H9 (cell line): ENCODE measurements at places on chromosomes 11 and 22.

DNA sequence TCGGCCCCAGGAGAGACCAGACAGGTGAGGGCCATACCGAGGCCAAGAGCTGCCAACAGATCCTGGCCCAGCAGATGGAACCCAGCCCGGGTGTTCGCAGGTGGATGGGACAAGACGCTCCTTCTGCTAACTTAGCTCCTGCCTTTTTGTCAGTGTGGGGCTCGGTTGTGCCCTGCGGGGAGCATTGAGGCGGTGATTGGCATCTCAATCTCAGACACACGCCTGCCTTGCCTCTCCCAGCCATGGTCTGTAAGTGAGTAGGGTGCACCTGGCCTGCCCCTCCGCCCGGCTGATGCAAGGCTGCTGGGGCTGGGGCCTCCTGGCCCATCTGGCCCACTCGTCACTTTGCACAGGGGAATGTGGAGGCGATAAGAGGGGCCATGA lies 350.1 kb downstream of the TBC1D22A start:
- H3K4me3 ChIP-seq, result no peak overlapping the region
- H3K4me1 ChIP-seq, result no peaks in the 10 kb centered on the region; the same call in 1 of the 2 replicates
- H3K27me3 ChIP-seq, result no peaks in the 10 kb centered on the region
- peaks cover 2% of the 10 kb centered on the region; the same call in 2 of the 3 replicates for H3K36me3 ChIP-seq
- no peak for DNase-seq
- H3K27ac ChIP-seq, result no peak overlapping the region

DNA sequence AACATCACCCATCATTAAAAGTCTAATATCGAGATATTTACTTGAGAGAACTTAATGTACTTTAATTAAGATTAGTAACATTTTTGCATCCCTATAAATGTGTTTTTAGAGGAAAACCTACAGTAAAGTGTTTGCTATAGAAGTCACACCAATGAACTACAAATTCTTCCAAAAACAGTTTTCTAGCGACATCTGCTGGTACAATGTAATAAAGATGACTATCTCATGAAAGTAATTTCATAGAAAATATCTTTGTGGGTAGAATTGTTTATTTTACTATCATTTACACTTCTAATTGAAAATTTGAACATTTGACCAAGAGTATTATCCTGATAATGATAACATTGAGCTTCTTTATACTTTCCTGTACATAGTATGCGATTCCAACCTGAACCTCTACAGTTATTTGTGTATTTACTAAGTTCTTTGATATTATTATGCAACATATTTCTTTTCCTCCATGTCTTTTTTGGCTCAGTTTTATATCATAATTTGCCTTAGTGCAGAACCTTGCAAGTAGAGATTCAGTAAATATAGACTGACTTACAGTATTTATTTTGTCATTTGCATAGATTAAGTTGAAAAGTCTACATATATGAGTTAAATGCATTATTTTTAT lies 252.7 kb downstream of the TMEM135 start:
- no peaks in the 10 kb centered on the region; the same call in 1 of the 2 replicates for H3K4me1 ChIP-seq
- H3K4me3 ChIP-seq, result no peak overlapping the region
- DNase-seq, result no peak
- H3K27ac ChIP-seq, result no peak overlapping the region
- H3K36me3 ChIP-seq, result peaks cover under 1% of the 10 kb centered on the region; the same call in 2 of the 3 replicates
- H3K27me3 ChIP-seq, result no peaks in the 10 kb centered on the region

DNA sequence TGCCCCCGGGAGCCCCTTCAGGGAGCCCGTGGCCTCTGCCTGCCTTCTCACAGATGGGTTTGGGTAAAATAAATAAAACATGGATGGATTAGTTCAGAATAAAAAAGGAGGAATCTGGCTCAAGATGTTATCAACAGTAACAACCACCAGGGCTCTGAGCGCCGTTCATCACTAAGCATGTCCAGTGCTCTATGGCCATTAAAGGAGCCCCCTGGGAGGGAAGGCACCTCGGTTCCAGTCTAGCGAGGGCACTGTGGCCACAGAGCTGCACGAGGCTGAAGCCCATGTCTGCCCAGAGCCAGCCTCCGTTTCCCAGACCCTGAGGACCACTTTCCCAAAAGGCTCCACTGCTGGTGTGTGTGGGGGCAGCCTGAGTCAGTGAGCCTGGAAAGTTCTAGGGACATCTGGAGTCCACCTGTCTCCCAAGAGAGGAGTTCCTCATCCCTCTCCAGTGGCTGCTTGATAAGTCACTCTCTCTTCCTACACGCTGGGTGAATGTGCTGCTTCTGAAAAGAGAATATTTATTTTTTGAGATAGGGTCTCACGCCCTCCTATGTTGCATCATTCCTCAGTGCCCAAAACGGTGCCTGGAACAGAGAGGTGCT lies 614.6 kb downstream of the TBC1D22A start:
- no peak overlapping the region for H3K4me3 ChIP-seq
- H3K36me3 ChIP-seq, result peaks cover 31% of the 10 kb centered on the region
- no peaks in the 10 kb centered on the region for H3K27me3 ChIP-seq
- no peaks in the 10 kb centered on the region for H3K4me1 ChIP-seq

DNA sequence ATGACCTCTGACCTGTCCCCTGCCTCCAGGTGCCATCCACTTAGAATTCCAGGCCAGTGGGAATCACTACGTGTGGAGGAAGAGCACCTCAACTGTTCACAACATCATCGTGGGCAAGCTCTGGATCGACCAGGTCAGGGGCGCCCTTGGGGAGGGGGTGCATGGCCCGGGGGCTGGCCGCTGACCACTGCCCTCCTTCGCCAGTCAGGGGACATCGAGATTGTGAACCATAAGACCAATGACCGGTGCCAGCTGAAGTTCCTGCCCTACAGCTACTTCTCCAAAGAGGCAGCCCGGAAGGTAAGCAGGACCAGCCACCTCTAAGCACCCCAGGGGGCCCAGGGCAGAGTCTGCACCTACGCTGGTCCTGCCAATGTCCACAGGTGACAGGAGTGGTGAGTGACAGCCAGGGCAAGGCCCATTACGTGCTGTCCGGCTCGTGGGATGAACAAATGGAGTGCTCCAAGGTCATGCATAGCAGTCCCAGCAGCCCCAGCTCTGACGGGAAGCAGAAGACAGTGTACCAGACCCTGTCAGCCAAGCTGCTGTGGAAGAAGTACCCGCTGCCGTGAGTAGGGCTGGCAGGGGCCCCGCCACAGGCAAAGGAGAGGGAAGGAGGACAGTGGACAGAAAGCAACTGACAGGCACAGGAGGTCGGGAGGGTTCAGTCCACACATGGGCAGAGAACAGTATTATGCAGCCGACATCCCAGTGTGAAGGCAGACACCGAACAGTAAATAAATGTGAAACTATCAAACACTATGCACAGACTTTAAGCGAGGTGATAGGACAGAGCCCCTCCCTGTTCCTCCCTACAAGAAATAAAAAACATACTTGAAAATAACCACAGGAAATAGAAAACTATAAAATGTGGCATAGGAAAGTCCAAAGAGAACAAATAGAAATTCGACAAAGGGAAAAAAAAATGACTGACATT lies 74.9 kb downstream of the MORC2 start:
- no peak overlapping the region for H3K4me3 ChIP-seq
- H3K27ac ChIP-seq, result no peak overlapping the region
- no peak for DNase-seq
- H3K36me3 ChIP-seq, result peaks cover 11% of the 10 kb centered on the region; the same call in 1 of the 2 replicates
- no peaks in the 10 kb centered on the region for H3K27me3 ChIP-seq

- H3K4me1 ChIP-seq, result no peaks in the 10 kb centered on the region
- DNase-seq, result no peak
- H3K36me3 ChIP-seq, result no peaks in the 10 kb centered on the region
- no peaks in the 10 kb centered on the region for H3K27me3 ChIP-seq
- no peak overlapping the region for H3K4me3 ChIP-seq
Measured at GRCh38 chr11:127049486-127049885, 48.9 kb upstream of the KIRREL3 start.

DNA sequence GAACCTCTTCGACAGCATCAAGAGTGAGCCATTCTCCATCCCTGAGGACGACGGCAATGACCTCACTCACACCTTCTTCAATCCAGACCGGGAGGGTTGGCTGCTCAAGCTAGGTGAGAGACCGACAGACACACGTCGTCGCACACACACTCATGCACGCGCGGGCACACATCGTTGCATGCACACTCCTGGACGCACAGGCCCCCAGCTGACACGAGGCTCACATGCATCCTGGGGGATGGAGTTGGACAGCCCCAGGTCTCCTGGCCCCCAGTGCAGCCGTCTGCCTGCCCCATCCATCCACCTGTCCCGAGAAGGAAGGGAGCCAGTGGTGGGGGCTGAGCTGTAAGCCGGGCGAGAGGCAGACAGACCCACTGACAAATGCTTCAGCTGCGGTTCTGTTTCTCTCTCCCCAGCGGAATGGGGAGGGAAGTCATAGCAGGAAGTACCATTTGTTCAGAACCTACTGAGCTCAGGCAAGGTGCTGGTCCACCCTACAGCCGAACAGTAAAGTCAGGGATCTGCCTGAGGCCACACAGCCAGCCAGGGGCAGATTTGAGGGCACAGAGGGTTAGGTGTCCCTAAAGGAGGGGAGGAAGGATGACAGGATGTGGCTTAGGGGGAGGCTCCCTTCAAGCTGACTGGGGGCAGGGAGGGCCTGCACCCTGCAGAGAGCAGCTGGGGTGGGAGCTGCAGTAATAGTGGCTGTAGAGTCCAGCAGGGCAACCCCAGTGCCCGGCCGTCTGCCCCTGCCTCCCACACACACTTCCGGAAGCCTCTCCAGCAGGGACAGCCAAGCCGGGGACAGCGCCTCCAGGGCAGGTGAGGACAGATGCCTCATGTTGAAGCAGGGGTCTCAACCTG lies 27.1 kb downstream of the CYTH4 start:
- no peak overlapping the region for H3K4me3 ChIP-seq
- no peaks in the 10 kb centered on the region for H3K27me3 ChIP-seq
- DNase-seq, result no peak

DNA sequence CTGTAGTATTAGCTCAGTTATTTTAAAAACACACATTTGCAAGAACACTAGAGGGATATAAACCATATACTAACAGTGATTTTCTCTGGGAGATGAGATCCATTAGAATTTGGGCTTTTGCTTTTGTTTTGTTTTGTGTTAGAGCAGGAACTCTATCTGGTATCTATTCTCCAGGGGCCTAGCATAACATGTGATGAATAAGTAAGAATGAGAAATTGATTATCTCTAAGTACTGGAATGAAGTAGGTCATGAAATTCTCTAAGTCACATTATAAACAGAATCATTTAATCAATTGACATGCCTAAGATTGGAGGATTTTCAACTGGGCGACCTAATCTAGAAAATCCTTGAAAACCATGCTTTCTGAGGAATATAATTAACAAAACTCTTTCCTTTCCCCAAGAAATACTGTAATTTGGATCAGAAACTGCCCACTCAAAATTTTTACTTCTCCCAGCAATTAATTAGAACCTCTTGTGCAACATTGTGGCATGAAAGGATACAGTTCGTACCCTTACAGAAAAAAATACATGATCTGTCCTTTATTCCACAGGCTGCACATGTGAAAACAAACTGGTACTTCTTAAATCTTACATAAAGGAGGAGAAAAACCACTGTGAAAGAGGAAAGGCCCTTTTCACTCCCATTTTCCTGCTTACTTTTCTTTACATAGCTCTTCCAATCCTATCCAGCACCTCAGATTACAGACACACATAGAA lies 93.5 kb downstream of the MRTFA start:
- peaks cover 8% of the 10 kb centered on the region; the same call in 2 of the 3 replicates for H3K36me3 ChIP-seq
- no peak overlapping the region for H3K4me3 ChIP-seq
- H3K27ac ChIP-seq, result no peak overlapping the region
- no peak for DNase-seq

DNA sequence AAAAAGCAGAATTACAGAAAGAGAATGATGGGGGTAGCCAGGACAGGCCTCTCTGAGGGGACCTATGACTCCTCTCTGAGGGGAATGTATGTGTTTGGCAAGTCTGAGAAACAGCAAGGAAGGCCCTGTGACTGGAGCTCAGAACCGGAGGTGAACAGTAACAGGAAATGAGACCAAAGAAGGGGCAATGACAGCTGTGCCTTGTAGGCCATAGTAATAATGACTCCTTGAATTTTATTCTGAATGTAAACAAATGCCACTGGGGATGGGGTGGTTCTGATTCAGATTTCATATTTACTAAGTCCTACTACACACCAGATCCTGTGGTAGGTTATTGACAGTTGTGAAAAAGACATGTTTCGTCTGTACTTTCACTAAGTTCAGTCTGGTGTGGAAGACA lies 52.8 kb upstream of the APOA1 start:
- no peak overlapping the region for H3K27ac ChIP-seq
- H3K4me3 ChIP-seq, result no peak overlapping the region
- DNase-seq, result no peak
- H3K36me3 ChIP-seq, result peaks cover 20% of the 10 kb centered on the region
- H3K4me1 ChIP-seq, result no peaks in the 10 kb centered on the region
- H3K27me3 ChIP-seq, result no peaks in the 10 kb centered on the region

DNA sequence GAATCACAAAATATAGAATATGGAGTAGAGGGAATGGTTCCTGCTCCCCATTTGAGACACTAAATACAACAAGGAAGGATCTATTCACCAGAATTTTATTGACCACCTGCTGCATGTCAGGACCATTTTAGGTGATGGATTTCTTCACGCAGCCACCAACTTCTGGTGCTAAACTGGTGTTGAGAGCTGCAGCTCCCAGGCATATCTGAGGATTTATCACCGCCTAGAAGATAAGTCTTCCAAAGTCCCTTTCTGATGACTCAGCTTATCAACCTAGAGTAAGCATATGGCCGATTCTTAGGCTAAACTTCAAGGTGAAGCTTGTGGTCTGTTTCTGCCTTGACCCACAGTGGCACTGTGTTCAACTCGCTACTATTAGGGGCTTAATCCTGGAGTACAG lies 6.7 kb downstream of the DDI1 start:
- H3K4me3 ChIP-seq, result no peak overlapping the region
- H3K27ac ChIP-seq, result no peak overlapping the region
- no peak for DNase-seq
- no peaks in the 10 kb centered on the region for H3K27me3 ChIP-seq

DNA sequence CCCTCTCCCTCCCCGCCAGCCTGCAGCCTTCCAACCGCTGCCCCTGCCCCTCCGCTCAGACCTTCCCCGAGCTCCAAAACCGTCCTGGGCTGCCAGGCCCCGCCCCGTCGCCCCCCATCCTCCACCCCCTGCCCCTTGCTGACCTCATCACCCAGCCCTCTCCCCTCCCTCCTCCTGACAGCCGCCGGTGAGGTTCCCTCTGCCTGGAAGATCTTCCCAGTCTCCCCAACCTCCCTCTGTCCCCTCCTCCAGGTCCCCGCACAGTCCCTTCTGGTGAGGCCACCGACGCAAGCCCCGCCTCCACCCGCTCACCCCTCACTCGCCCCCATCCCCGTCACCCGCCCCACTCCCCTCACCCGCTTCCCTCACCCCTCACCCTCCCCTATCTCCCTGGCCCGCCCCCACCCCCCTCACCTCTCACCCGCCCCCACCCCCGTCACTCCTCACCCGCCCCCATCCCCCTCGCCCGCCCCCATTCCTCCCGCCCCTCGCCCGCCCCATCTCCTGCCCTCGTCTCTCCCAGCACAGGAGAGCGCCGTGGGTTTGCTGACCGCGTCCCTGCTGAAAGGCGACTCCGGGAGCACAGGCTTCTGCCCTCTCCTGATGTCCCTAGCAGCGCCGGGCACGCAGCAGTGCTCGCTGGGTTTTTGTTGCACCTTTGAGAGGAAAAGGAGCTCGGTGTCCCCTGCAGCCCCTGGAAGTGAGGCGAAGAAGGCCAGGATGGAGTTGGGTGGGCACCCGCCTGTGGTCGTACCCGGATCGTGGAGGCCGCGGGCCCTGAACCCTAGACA lies 16.4 kb upstream of the UPK3A start:
- no peaks in the 10 kb centered on the region; the same call in 1 of the 2 replicates for H3K27me3 ChIP-seq
- peak overlapping the region; percentile 93 for H3K4me3 ChIP-seq
- peak; percentile 97 for DNase-seq
- H3K36me3 ChIP-seq, result no peaks in the 10 kb centered on the region
- no peak overlapping the region for H3K27ac ChIP-seq

- H3K27ac ChIP-seq, result no peak overlapping the region
- H3K4me1 ChIP-seq, result no peaks in the 10 kb centered on the region
- no peaks in the 10 kb centered on the region for H3K27me3 ChIP-seq
Measured at GRCh38 chr11:1728301-1728700, 22.1 kb downstream of the IFITM10 start.
